ENCODE measurements at places on chromosomes 7 and 10.

DNA sequence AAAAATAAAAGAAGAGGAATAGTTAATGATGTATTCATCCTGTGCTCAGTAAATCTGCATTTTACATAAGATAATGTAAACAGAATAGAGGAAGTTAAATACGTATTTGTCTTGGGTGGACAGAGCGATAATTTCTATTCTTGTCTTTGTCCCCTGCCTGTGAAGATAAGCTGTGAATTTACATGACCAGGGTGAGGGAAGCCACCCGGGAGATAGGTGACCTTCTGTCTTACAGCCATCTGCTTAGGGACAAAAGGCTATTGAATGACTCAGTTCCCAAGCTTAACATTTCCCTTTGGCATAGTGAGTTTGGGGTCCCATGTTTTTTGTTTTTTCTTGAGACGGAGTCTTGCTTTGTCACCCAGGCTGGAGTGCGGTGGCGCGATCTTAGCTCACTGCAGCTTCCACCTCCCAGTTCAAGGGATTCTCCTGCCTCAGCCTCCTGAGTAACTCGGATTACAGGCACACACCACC lies 88.7 kb upstream of the KCTD7 start:
- no peak for DNase-seq

- DNase-seq: no peak
Observed at GRCh38 chr10:32600317-32600716, 154.4 kb downstream of the CCDC7 start.

- DNase-seq: no peak
Observed at GRCh38 chr7:117023325-117023854, 70.1 kb downstream of the ST7 start.

GRCh38 chr10:20977300-20977699 lies 80.2 kb upstream of the NEBL start:
- DNase-seq: no peak

DNA sequence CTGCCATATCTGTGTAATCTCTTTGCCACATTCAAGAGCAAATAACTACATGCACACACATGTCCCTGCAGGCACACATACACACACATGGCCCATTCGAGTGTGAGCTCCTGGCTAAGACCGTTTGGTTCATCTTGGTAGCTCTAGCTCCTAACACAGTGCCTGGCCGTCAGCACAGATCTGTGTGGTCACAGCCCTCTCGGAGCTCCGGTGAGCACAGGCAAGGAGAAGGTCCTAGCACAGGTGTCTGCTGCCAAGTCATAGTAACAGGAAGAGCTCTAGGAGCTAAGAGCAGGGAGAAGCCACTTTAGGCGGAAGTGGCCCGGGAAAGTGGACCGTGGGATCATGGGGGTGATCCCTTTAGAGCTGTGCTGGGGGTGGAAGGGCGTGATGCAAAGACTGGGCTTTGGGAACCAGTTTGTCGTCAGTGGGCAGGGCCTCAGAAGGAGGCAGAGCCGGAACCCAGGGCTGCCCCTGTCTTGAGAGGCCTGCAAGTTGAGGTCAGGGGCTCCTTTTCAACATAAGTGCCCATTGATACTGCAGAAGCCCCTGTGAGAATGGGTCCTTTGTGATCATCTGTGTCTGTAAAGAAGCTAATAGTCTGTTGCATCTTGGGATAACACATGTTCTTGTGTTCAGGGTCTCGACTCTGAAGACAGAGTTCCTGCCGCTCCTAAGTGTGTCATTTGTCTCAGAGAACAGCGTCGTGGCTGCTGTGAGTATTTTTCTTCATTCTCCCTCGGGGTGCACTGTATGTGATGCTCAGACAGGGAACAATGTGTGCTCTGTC lies 16.6 kb upstream of the ARPC1B start:
- no peak for DNase-seq

- DNase-seq: no peak
Observed at GRCh38 chr10:103102195-103102594, 90.9 kb downstream of the NT5C2 start.

DNA sequence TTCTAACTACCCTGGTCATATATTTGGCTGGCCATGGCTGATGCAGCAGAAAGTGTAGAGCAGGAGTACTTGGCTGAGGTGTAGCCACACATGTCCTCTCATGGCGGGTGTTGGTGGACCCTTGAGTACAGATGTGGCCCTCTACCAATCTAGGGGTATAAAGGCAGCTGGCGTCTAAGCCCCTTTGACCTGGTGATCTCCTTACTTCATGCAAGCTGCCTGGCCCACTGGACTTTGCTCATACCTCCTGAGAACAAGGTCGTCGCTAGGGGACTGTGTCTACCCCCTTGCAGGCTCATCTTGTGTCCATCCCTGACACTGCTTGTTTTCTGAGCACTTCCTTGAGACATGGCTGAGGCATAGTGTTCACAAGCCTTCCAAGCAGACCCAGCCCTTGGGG lies 287.8 kb downstream of the RPS24 start:
- no peak for DNase-seq

GRCh38 chr7:95608359-95609173 lies 12.2 kb upstream of the PDK4 start:
- DNase-seq: no peak

- no peak for DNase-seq
Observed at GRCh38 chr10:131833446-131834080, 67.2 kb upstream of the PPP2R2D start.

DNA sequence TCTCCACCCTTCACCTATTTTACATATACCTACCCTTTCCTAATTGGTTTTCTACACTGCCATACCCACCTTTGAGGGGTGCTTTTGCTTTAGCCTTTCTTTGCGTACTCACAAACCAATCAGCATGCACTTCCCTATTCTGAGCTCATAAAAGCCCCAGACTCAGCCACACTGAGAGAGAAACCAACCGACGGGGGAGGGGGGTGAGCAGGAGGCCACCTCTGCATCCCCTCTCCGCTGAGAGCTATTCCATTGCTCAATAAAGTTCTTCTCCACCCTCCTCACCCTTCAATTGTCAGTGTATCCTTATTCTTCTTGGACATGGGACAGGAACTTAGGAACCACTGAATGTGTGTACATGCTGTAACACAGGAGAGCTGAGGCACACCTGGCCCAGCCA lies 9.0 kb upstream of the FKBP9 start:
- DNase-seq: no peak

- DNase-seq: no peak
Observed at GRCh38 chr7:79615466-79615865, 162.0 kb upstream of the MAGI2 start.

DNA sequence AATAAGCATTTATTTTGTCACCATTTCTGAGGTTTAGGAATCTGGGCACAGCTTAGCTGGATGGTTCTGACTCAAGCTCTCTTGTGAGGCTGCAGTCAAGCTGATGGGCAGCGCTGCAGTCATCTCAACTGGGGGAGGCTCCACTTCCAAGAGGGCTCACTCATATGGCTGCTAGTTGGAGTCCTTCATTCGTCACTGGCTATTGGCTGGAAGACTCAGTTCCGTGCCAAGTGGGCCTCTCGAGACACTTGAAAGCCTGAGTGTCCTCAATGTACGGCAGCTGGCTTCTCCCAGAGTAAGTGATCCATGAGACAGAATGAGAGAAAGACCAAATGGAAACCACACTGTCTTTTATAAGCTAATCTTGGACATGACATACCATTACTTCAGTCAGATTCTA lies 21.6 kb upstream of the COL13A1 start:
- DNase-seq: no peak

GRCh38 chr10:107031931-107032699 lies 132.4 kb downstream of the SORCS1 start:
- DNase-seq: no peak

DNA sequence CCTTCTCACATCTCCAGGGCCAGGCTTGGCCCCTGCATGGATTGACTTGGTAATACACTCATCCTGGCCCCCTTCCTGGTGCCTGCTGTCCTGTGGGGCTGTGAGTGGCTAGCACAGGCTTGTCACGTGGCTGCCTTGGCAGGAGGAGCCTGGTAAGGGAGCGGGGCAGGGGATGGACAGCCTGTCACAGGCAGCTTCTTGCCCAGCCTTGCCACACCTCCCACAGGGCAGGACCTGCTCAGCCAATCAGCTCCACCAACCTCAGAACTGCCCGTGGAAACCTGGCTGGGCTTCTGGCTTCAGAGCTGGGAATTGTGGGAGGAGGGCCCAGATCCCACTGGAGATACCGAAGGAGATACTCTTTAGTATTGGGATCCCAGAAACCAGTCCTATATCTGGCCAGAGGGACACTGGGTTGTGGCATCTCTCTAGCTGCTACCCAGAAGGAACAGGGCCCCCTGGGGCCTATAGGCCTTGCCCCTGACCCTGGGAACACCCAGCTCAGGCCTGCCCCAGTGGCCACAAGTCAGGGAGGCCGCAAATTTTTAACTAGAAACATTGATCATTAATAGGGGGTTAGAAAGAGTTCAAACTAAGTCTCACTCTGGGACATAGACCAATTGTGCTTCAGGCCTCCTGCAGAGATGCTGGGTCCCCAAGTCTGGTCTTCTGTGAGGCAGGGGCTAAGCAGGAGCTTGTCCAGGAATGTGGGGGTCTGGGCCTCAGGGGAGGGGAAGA lies at the start of gene HOGA1:
HOGA1 (plus strand) TSS at position 330 of the 738 bp plus-strand sequence; CDS start at position 645, 315 bp downstream.
- no peak for DNase-seq

GRCh38 chr7:75946207-75946855 lies 31.4 kb downstream of the POR start:
- no peak for DNase-seq

DNA sequence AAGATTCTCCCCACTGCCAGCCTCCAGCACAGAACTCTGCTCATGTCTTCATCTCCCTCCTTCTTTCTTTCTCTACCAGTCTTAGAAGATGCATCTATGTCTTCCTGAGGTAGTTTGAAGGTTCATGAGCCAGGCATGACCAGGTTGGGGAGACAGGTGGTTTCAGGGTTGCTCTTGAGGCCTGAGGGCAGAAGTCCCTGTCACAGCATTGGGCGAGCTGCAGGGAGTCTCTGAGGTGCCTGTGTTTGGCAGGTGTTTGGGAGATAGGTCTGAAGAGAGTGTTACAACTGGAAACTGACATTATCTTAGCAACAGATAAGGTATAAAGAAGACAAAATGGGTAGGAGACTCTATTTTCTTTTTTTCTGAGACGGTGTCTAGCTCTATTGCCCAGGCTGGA lies 18.7 kb downstream of the PRSS2 start:
- DNase-seq: peak; percentile 38

DNA sequence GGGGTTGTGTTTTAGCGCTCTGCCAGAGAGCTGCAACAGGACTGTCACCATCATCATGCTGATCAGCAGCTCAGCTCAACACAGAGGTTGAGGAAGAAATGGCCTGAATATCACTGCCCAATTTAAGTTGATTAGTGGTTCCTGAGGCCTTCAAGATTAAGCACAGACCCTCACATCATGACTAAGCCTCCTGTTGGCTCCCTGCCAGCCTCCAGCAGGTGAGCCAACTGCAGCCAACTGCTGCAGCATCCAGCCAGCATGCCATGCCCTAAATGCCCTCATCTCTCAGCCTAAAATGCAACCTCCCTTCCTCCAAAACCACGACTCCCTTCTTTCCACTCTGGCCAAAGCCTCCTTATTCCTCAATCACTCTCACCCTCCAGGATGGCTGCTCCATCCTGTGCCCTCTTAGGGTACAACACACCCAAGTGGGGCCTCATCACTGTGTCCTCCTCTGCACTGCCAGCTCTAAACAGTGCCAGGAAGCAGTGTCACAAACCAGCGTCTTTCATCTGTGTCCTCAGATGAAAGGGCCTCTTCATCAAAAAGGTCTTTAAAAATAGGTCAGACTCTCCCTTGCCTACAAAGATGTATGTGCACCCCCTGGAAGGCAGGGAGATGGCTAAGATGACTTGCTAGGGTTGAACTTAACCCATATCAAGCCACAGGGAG lies 259.3 kb downstream of the ZEB1 start:
- no peak for DNase-seq

GRCh38 chr10:35607475-35608327 lies 2.6 kb downstream of the GJD4 start:
- DNase-seq: no peak

DNA sequence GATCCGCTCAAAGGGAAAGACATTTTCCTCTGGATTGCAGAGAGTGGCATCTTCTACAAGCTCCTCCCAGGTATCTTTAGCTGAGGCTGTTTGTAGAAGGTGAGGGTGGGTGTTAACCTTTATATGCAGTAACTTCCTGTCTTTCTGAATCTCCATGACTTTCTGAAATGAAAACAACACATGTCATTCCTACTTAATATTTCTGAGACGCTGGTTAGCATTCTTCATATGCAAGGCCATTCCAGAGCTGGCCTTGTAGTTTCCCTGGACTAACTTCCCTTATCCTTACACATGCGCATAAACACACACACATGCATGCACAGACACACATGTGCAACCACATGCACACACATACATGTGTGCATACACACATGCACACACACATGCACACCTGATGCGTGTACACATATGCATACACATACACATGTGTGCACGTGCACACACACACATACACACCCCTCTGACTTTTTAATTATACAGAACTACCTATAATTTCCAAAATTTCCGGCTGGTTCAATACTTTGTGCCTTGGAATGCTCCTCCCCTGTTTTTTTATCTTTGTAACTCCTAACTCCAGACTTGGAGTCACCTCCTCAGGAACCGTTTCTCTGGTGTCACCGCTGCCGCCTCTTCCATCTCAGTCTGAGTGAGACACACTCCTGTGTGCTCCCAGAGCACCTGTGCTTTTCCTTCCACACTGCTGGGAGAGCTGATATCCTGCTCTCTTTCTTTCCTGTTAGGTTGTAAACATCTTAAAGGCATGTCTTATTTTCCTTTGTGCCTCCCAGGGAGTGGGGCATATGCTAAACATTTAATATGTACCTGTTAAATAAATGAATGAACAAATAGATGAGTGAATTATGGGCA lies 55.2 kb downstream of the LRRC18 start:
- DNase-seq: no peak

GRCh38 chr10:132064082-132064755 lies 1.5 kb upstream of the JAKMIP3 start:
- DNase-seq: no peak

GRCh38 chr7:128008744-128009143 lies 22.5 kb downstream of the LRRC4 start:
- no peak for DNase-seq
